Iris pigment epithelial cell (primary cell): ENCODE measurements at places on chromosomes 3 and 15.
A peak's percentile ranks its signal among the peaks of the same experiment; 100 is the strongest.

GRCh38 chr3:183252973-183253527 is at the start of gene B3GNT5:
TSS of gene B3GNT5 (plus strand) at chr3:183253253. CDS start at chr3:183269799, 16,546 bp downstream.
- DNase-seq: no peak

- no peak for DNase-seq
Measured at GRCh38 chr3:9135930-9136525, 113.4 kb downstream of the SRGAP3 start.

- peak; percentile 69 for DNase-seq
Measured at GRCh38 chr15:69862540-69862939, 235.2 kb downstream of the TLE3 start.

DNA sequence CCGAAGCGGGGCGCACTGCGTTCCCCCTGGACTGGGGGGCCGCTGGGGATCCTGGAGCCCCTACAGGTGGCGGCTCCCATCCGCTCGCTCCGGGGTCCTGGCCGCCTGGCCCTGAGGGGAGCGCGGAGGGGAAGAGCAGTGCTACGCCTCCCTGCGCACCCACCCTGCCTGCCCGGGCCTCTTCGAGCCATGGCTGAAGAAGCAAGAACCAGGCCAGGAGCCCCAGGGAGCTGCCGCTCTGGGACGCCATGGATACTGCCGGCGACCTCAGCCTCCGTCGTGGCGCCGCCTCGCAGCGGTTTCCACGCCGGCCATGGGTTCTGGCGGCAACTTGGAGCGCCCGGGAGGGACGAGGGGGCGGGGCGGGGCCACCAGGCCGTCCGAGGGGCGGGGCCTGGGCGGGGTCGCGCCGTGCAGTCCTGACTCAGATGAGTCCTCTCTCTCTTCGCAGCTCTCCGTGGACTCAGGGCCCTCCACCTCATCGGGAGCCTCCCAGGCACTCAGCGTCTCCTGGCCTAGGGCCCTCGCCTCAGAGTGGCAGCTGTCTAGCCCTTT is 50.9 kb downstream of the MYL3 start:
- DNase-seq: peak; percentile 35

- DNase-seq: no peak
Measured at GRCh38 chr15:60899322-60899966, 329.7 kb downstream of the RORA start.

DNA sequence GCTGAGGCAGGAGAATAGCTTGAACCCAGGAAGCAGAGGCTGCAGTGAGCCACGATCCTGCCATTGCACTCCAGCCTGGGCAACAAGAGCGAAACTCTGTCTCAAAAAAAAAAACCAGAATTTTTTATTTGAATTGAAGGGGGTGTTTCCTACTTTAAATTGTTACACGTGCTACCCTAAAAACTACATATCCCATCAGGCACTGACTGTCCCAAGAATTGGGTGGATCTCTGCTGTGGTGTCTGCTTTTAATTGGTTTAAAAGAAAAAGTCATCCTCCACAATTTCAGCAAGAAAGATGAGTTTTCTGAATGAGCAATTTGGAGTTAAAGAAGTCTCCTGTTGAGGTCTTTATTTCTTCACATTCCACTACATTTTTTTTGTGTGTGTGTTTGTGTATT is 2.1 kb downstream of the PDIA3 start:
- DNase-seq: peak; percentile 15

DNA sequence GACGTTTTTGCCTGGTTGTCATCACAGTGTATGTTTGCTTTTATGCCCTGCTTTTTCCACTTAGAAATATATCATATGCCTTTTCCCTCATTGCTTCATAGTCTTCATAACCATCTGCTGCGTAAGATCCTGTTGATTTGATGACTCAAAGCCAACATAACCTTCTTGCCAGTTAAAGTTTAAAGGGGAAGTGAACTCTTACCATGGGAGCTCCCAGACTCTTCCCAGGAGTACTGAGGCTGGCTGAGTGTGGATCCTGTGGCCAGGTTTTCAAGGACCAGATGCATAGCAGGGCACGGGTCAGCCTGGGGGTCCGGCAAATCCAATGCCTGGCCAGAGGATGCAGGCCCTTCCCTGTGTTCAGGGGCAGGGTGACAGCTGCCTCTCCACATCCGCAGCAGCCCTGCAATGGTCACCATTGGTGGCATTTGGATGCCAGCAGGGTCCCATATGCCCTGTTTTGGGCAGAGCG is 42.0 kb upstream of the SACM1L start:
- peak; percentile 95 for DNase-seq

GRCh38 chr15:28914483-28915023 is 28.8 kb downstream of the APBA2 start:
- no peak for DNase-seq

GRCh38 chr3:101150504-101150903 is 157.3 kb upstream of the ABI3BP start:
- DNase-seq: no peak

GRCh38 chr3:3281024-3281423 is 101.5 kb upstream of the CRBN start:
- no peak for DNase-seq

- no peak for DNase-seq
Measured at GRCh38 chr3:116306720-116307119, 138.6 kb downstream of the LSAMP start.

GRCh38 chr3:27985369-27986035 is 255.9 kb upstream of the CMC1 start:
- no peak for DNase-seq

DNA sequence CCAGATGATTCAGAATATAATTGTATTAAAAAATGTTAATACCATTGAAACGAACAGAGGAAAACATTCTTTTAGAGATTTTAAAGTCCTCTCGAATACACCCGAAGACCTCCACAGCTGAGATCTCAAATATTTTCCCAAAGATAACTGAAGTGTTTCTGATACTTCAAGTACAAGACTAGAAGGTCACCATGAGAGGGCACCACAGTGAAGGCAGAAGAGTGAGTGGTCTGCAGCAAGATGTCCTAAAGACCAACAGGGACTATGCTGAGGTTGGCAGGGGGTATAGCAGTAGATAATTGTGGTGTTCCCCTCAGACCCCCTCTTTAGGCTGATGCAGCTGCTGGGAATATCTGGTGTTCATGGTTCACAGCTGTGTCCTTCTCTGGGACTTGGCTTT is 156.5 kb downstream of the PDCD6IP start:
- DNase-seq: peak; percentile 15

DNA sequence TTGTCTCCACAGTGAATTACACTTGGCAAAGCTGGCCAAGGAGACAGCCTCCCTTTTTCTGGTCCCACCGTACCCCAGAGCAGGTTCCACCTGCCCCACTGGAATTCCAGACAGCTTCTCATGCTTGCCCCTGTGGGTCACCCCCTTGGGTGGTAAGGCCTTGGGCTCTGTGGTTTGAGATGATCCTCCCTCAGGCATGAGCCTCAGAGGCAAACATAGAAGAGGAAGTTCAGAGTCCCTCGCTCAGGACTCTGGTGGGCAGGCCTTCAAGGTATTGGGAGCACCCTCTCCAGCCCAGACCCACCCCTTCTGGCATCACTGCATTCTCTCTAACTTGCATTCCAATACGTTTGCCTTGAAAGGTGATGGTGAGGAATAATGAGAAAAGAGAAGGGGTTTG is 17.6 kb upstream of the UBA7 start:
- no peak for DNase-seq

- DNase-seq: no peak
Measured at GRCh38 chr3:109131276-109131675, 5.2 kb upstream of the C3orf85 start.

DNA sequence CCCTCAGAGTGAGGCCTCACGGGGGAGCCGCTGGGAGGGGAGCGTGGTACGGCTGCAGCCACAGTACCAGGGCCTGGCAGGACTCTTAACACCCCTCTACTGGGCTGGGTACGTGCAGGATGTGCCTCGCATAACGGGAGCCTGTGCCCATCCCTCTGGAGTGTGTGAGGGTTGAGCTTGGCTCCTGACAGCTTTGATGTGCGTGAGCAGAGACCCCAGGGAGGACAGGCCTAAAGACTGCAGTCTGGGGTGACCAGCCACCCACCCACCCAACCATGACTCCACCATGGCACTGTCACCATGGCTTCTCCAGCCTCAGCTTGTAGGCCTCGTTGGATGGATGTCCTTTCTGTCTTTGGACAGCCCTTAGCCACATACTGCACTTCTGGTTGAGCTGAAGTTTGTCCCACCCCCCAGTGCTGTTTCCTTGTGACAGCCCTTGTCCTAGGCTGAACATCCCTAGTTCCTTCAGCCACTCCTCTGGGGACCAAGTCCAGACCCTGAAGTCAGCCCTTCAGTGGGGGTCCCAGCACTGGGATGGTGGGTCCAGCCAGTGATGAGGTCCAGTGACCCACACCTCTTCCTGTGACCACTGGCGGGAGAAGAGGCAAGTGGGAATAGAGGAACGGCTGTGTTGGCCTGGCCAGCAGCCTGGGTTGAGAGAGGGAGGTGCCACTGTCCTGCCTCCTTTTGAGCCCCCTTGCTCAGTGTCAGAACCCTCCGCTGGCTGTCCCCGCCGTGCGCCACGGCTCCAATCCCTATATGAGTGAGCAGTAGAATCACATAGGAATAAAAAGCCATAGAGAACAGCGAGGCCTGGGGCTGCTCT is 6.1 kb downstream of the GLYCTK start:
- DNase-seq: no peak

GRCh38 chr15:63077952-63078351 is 35.4 kb downstream of the TPM1 start:
- no peak for DNase-seq

- DNase-seq: no peak
Measured at GRCh38 chr3:86654806-86655460, 336.0 kb downstream of the VGLL3 start.

GRCh38 chr3:117495620-117496019 is 786.0 kb downstream of the TUSC7 start:
- peak; percentile 17 for DNase-seq

- DNase-seq: no peak
Measured at GRCh38 chr15:95267481-95267880, 1036.1 kb downstream of the MCTP2 start.

DNA sequence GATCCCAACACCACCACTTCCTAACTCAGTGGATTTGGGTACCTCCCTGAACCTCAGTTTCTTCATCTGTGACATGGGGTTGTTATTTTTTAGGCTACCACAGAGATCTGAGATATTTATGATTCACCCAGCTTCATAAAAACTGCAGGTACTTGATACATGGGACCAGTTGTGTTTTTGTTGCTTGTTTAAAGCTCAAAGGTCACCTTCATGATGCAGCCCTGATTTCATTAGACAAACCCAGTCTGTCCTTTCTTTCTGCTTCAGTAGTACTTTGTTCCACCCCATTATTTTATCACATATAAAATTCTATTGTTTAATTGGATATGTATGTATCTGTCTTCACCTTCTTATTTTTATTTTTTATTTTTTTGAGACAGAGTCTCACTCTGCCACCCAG is 57.4 kb upstream of the C15orf61 start:
- no peak for DNase-seq

DNA sequence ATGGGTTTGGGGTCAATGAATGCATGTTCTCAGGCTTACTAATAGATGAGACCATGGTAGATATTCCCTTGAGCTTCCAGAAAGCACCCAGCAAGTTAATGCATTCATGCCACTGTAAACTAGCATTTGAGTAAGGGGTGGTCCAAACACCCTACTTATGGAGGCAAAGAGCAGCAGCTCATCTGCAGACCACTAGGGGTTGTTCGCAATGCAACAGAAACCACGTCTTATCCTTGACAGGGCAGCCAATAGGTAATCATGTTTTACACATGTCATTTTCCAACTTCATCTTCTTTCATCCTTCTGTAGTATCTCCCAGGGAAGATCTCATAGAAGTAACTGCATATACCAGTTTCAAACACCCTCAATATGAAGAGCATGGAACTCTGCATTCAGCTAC is 330.2 kb downstream of the RORA start:
- no peak for DNase-seq

GRCh38 chr15:82621970-82622369 is 25.2 kb downstream of the CPEB1 start:
- DNase-seq: no peak

DNA sequence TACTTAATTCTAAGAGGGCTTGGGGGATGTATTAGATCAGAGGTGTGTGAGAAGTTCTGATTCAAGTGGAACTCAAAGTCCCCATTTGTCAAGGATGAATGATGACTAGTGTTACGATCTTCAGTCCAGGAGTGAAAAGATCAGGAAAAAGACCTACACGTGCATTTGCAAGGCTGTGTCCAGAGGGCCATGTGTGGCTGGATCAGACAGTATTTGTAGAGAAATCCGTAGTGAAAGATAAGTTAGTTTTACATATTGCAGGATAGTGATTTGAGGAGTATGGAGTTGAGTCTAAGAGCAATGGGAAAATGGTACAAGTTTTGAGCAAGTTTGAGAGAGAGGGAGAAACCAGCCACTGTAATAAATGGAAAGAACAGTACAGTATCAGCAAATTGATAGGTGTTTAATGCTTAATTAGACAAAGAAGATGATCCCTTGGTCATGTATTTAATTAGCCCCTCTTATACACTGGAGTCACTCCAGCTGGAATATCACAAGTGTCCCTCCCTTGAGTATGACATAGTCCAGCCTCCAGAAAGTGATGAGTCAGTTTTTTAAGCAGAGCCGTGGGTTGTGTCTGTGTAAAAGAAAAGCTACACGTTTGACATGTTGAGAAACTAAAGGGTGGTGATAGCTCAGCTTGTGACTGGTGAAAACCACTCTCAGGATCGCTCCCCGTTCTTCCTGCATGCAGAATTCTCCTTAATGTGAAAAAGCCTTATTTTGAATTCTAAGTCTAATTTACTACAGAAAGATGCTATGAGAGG is 348.8 kb downstream of the ROBO1 start:
- no peak for DNase-seq

DNA sequence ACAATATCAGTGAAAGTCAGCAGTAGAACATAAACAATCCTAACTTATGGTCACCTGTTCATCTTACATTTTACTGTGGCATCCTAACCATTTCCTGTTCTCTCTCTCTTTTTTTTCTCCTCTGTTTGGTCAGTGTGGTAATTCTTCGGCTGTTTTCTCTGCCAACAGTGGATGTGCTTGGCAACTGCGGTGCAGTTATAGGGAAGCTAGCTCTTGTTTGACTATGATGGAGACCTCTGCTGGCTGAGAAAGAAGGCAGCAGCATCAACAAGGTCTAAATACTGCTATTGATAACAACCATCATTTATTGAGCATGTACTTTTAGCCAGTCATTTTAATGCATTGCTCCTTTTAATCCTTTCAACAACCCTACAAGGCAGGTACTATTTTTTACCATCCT is 723 bp upstream of the DRD3 start:
- peak; percentile 48 for DNase-seq

DNA sequence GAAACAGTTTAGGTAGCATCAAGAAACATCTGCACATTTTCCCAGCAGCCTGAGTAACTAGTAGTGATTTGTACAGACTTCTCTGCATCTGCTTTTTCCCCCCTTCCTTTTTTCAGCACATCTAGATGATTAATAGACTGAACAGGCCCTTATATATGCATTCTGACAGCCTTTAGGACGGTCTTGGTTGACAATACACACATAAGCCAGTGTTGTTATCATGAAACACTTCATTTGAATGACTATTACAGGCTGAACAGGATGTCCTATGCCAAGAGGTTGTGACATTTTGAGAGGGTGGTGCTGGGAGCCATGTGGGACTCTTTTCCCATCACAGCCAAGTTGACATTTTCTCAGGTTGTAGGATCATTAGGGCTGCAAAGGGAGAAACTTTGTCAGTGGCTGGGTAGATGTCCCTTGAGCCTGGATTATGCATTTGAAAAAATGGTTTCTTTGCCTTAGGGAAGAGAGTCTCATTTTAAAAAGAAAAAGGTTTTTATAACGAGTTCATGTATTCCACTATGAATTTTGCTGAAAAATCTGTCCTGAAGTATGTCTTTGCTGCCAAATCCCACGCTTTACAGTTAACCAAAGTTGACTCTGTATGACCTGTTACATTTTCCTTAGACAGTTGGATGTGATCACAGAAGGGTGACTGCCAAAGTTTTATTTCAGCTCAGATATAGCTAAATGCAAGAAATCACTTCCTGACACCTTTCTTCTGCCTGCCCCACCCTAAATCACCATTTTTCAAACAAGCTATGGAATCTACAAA is 73.7 kb downstream of the FILIP1L start:
- DNase-seq: peak; percentile 83
